A549 treated with dexamethasone at 1 μM for 4 hours (cell line): ENCODE measurements at places on chromosomes 13 and 19. TPM values are rescaled to one million over a fixed set of nuclear protein-coding genes. Genes with fewer than 3 reads are reported as not detected.

The SCGB2B2 gene
- 0.28 TPM in 1 of 5 replicates, not detected in the others for total RNA-seq

The STARD13 gene
- 5.7 to 7.3 TPM (median 6.1 TPM) in 5 replicates for total RNA-seq

The ZNF177 gene
- 0.49 to 0.66 TPM (median 0.61 TPM) in 5 replicates for total RNA-seq

The CACNG6 gene
- total RNA-seq = 7.8 to 12.8 TPM (median 11.2 TPM) in 5 replicates

The CEACAM16 gene
- 0.05 to 0.14 TPM (median 0.08 TPM) in 4 of 5 replicates, not detected in the other for total RNA-seq

The LRRC4B gene
- total RNA-seq = 0.33 to 0.63 TPM (median 0.54 TPM) in 5 replicates

The HIF3A gene
- total RNA-seq = 0.02 to 0.36 TPM (median 0.21 TPM) in 4 of 5 replicates, not detected in the other

The ZNF135 gene
- not detected in 5 replicates for total RNA-seq

The A1BG gene
- 8.6 to 11.0 TPM (median 10.2 TPM) in 5 replicates for total RNA-seq

The GIPR gene
- total RNA-seq = 1.4 to 4.1 TPM (median 2.4 TPM) in 5 replicates

The ZNF296 gene
- 11.5 to 21.3 TPM (median 18.6 TPM) in 5 replicates for total RNA-seq

The ZNF606 gene
- total RNA-seq = 1.3 to 3.8 TPM (median 2.3 TPM) in 5 replicates

The KLK3 gene
- 0.12 TPM in 1 of 5 replicates, not detected in the others for total RNA-seq

The ITPKC gene
- 36.4 to 49.8 TPM (median 45.3 TPM) in 5 replicates for total RNA-seq
